ENCODE measurements at places on chromosomes 2 and 18.

GRCh38 chr18:62918361-62918760, 203.0 kb downstream of the PHLPP1 start:
- DNase-seq, result no peak

DNA sequence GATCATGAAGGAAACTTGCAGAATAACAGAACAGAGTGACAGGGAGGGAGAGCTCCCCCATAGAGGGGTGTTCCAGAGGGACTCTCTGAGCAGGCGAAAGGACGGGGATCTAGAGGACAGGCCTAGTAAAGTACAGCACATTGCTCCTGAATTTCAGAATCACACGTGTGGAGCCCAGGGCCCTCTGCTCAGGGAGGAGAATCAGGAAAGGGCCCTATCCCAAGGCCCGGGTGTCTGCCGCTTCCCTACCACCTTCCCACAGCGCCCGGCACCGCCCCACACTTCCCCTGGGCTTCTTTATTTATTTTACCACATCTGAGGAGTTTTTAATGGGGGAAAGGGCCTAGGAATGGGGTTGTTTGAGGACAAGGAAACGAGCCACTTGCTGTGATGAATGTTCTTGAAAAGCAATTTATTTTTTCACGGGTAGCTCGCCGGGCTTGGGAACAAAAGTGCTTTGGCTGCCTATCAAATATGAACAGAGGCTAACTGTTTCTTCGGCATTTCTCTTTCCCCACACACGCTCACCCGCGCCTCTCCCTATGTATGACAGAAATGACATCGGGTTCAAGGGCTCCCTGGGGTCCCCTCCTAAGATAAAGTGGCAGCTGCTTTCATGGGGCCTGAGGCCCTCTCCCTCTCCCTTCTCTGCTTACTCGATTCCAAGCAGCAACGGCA, 79.3 kb upstream of the GLI2 start:
- no peak for DNase-seq

GRCh38 chr2:160097326-160097725, 34.9 kb upstream of the PLA2R1 start:
- DNase-seq, result no peak

DNA sequence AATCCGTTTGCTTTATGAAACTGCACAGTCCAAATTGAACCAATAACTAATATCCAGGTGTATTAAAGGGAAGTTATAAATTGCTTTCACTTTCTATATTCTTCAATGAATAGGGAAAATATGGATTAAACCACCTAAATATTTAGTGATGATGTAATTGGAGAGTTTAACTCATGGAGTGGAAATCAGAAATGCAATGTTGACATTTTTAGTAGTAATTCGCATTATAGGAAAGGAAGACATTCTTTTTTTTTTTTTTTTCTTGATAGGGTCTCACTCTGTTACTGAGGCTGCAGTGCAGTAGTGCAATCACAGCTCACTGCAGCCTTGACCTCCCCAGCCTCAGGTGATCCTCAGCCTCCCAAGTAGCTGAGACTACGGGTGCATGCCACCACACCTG, 321.9 kb downstream of the RNF144A start:
- DNase-seq, result no peak

DNA sequence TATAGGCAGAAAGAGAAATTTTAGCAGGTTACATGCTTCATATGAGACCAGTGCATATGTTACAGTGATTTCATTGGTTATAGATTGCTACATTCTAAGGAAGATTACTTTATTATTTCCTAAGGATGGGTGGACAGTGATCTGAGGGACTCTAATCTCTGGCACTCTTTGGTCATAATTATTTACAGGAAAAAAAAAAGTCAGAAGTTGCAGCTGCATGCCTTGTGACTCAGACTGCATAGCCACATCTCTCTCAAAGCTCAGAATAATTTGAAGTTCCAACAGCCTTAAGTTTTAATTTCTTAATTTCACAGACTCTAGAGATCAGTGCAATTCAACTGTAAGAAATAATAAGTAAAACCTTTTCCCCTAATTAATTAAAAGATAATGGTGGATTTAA, 27.1 kb upstream of the BARD1 start:
- no peak for DNase-seq

- no peak for DNase-seq
These were observed 34.1 kb upstream of the SLC39A10 start for GRCh38 chr2:195622966-195623365.
